Stimulated activated naive CD8-positive, alpha-beta T cell treated with anti-CD3 and anti-CD28 coated beads, Interleukin-15, Interleukin-2, amounts not matched to agents 100 U/mL and 50 U/mL, for 24 hours (primary cell): ENCODE measurements at places on chromosomes 4 and X.

- DNase-seq: no peak
Observed at GRCh38 chr4:5204781-5205180, 153.5 kb downstream of the STK32B start.

- no peak for DNase-seq
Observed at GRCh38 chr4:155543126-155543765, 123.4 kb upstream of the GUCY1A1 start.

GRCh38 chrX:331151-331824 is 12.7 kb upstream of the GTPBP6 start:
- DNase-seq: peak; percentile 34

- no peak for DNase-seq
Observed at GRCh38 chrX:27765718-27766117, 42.1 kb upstream of the MAGEB10 start.

DNA sequence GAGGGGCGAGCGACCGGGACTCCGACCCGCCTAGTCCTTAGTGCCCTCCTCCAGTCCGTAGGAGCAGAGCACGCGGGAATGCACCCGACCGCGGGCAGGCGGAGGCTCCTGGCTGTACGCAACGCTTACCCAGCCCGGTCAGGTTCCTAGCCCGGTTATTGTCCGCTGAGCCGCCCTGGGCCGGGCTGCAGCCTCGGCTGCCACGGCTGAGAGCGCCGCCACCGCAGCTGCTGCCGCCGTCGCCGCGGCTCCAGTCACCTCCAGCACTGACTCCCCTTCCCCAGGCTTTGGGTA is at the start of gene AMER1:
Gene AMER1, minus strand, starts transcription at position 268 of the 294 bp plus-strand sequence. CDS start 12,422 bp downstream, outside the sequence.
- no peak for DNase-seq

DNA sequence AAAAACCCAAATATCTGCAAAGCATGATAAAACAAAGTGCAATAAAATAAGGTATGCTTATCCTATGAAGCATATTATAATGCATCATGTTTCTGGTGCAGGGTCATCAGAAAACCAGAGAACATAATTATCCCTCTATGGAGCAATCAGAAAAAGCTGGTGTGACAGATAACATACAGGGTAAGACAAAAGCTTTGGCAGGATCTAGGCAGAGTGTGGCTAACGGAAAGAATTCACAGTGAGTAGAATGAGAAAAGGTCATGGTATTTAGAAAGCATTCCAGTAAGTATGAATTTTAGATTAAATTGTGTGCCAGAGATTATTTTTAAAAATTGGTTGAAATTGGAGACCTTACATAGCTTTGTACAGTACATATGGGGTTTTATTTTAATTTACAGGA is 29.0 kb upstream of the UGT2B4 start:
- DNase-seq: no peak

DNA sequence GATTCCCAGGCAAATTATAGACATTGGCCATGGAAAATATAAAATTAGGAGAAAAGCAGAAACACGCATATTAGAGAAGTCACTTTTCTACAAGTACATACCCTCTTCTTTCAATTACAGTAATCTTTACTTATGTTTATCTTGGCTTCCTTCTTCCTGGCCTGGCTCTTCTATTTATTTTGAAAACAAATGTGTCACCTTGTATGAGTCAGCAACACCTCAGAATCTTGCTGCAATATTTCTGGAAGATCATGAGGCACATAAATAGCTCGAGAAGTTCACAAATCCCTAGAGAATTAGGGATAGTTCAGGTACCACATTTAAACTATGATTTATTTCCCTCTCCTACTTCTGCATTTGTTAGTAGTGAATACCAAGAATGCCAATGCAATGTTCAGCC is 124.6 kb downstream of the ANOS1 start:
- DNase-seq: no peak

DNA sequence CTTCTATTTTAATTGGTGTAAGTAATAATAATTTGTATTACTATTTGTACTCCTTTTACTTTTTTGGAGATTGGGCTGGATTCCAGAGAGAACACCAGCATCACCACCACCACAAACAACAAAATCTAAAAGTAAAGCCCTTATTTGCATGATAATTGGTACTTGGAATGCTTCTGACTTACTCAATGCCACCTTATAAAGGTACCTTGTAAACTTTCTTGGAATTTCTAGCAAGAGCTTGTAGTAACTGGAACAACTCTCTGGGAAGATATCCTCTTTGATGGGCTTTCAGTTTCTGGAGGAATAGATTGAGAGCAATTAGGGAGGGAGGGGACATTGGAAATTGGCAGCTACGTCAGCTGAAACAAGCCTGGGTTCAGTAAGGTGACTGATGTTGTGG is 20.2 kb upstream of the PITX2 start:
- DNase-seq: no peak

- DNase-seq: no peak
Observed at GRCh38 chrX:13902406-13902805, 85.5 kb upstream of the GPM6B start.
